ENCODE measurements at places on chromosomes 7 and 10. TPM values are rescaled to one million over a fixed set of nuclear protein-coding genes. Genes with fewer than 3 reads are reported as not detected.

FAM25C gene
- total RNA-seq = not detected

PLA2G12B gene
- not detected for total RNA-seq

CALML5 gene
- total RNA-seq = 0.50 TPM

EGR2 gene
- 6.8 TPM for total RNA-seq

LHFPL3 gene
- total RNA-seq = 0.47 TPM

NKX2-3 gene
- total RNA-seq = 0.24 TPM
